AG20443 (cell line): ENCODE measurements at places on chromosomes 6 and 20.
A peak's percentile ranks its signal among the peaks of the same experiment; 100 is the strongest.

DNA sequence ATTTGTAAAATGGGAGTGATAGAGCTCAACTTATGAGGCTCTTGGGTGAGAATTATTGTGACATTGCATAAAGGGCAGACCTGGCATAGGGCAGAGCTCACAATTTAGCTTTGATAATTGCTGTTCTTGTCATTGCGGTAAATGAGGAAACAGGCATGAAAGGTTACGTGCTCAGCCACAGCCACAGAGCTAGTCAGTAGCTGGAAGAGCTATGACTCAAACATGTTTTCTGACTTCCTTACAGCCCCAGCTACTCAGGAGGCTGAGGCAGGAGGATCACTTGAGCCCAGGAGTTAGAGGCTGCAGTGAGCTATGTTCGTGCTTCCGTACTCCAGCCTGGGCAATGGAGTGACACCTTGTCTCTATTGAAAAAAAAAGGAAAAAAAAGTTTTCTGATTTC, 3.5 kb upstream of the GHRH start:
- no peak for DNase-seq

- DNase-seq, result no peak
Observed at GRCh38 chr6:8237668-8238067, 135.3 kb upstream of the EEF1E1 start.

GRCh38 chr20:62792182-62792939, 3.9 kb upstream of the MRGBP start:
- peak; percentile 42 for DNase-seq

DNA sequence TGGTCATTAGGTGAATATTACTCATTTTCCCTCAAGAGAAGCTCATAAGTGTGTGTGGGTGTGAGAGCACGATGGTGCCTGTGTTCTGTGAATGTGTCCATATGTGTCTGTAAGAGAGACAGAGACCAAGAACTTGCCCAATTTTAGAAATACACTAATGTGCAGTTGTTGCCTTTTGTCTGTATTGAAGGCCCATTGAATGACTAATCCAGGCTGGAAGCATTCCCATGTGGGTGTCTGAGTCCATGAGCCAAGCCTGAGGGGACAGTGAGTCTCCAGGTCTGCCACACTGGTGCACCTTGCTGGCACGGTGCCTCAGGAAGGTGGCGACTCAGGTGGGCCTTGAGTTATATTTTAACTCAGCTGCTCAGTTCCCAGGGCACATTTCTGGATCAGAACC, 25.5 kb upstream of the ASXL1 start:
- no peak for DNase-seq

DNA sequence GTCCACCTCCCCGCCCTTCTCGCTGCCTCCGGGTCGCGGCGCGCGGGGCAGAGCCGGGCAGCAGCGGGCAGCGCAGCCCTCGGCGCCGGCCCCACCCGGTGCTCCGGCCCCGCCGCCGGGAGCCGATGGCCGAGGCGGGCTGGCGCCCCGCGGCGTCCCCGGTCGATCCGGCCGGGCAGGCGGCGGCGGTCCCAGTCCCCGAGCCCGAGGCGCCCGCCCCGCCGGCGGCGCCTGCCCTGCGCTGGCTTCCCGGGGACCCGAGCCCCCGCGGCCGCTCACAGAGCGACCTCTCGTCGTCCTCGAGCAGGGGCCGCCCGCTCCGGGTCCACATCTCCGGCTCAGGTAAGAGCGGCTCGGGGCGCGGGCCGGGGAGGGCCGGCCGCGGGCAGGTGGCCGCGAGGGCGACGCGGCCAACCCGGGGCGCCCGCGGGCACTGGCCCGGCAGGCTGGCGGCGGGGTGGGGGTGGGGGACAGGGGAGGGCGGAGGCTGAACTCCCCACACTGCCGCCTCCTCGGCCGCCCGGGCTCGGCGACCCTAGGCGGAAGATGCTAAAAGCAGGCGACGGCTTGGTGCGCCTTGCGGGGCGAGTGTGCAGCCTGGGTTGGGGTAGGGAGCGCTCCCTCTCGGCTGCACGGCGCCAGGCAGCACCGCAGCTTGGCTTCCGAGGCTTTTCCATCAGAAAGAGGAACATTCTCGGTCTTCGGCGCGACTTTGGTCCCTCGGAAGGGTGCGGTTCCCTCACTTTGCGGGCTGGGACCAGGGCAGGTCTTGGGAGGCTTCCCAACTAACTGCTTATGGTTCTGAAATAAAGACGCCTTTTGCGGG, 25.6 kb upstream of the FUCA2 start:
- peak; percentile 81 for DNase-seq

DNA sequence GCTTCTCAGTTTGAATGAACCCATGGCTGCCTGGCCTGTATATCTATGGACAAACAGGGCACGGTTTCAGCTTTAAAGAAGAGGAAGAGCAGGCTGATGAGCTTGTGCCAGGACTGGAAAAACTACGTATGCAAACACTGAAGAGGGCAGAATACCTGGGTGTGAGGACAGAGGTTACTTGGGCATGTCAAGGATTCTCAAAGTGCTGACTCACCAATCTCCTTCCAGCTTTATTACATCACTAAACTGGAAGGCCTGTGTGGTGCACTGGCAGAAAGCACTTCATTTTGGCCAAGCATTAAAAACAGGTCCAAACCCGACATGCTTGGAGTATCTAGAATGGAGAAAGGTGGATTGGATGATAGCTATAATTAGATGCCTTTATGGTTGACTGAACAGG, 95.2 kb downstream of the GMPR start:
- peak; percentile 18 for DNase-seq

DNA sequence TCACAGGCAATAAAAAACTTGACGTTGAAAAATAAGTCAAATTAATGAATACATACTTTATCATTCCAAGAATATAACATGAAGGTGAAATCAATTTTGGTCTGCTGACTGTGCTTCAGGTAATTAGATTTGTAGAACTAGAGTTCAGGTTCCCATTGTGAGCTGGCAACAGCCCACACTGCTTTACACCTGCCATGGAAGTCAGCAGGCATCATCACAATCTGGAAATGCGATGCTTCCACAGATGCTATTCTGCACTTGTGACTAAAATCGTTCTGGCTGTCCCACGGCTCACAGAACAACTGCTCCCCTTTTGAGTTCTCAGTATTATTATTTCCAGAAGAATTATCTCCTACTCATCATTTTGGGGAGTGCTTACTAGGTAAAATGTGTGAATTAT, 62.6 kb upstream of the THEMIS start:
- no peak for DNase-seq

DNA sequence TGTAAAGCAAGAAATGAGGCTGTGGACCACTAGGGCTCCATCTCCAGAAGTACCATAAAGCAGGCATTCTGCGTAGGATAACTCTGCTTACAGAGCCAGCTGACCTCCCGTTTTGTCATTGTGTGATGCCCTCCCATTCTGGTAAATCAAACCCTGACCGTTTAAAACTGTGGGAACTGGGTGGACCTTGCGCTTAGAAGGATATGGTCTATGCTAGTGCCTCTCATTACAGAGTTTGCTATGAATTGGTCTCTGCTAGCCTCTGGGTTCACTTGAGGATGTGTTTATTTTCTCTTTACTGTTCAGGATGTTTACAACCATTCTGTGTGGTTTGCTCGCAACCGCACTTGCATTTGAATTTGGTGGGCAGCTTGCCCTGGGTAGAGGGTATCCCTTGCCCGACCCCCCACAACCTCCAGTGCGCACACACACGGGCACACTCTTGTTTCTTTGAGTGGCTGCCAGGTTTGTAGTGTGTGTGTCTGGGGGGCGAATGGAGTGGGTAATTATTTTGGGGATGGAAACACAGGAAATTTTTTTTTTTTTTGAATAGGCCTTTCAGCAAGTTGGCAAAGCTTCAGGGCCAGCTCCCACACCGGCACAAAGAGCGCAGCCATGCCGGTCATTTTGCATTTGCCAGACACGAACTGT, 198.3 kb downstream of the JARID2 start:
- no peak for DNase-seq

GRCh38 chr6:22621028-22621427, 51.7 kb downstream of the HDGFL1 start:
- DNase-seq, result no peak

GRCh38 chr6:11207199-11207968, 25.1 kb downstream of the NEDD9 start:
- DNase-seq, result peak; percentile 70

DNA sequence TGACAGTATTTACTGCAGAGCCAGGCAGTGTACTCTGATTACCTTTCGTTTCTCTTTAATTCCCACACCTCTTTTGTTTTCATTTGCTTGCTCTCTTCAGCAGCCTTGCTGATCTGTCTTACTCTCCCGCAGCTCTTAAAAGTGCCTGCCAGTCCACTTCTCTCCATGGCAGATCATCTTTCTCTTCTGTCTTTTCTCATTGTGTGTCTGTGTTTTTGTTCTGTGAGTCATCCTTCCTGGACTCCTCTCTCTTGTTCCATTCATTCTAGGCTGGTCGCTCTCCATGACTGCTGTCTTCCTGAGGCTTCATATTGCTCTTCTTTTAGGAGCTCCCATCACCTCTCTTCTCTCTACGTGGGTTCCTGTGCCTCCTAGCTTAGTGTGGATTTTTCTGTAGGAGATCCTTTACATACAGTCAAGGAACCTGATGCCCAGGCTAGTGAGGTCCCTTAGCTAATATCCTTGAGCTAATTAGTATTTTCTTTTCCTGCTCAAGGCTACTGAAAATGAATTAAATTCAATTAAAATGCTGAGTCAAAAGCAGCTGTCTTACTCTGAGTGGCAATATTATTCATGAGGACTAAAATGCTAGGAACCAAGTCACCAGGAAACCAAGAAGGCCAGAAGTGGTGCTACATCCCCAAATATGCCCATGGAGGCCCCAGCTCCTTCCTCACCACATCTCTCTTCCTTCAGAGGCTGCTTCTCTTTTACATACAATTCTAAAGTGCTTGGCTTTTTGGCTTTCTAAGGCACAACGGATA, 86.1 kb downstream of the SLX4IP start:
- DNase-seq, result peak; percentile 75

DNA sequence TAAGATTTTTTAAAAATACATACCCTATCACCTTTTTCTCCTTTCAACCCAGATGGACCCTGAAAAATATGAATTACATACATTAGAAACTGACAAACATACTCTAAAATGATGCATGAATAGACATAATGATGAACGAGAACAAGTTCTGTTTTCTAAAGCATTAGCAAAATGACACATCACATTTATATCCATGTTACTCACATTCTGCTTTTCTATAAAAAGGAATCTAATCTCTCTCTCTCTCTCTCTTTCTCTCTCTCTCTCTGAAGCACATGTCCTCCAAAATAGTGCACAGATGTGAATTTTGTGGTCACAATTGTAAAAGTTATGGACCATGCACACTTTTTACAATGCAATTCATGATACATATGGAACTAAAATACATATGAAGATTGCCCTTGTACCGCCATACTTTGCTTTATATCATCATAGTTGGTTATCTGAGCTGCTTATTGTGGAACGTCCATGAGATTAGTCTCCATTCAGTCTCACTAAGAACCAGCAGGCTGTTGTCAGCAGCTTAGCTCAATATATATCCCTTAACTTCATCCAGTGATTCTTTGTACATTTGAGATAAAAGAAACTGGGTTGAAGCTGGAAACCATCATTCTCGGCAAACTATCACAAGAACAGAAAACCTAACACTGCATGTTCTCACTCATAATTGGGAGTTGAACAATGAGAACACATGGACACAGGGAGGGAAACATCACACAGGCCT, 114.2 kb downstream of the COL12A1 start:
- no peak for DNase-seq
